ENCODE measurements at places on chromosomes 4 and X.

DNA sequence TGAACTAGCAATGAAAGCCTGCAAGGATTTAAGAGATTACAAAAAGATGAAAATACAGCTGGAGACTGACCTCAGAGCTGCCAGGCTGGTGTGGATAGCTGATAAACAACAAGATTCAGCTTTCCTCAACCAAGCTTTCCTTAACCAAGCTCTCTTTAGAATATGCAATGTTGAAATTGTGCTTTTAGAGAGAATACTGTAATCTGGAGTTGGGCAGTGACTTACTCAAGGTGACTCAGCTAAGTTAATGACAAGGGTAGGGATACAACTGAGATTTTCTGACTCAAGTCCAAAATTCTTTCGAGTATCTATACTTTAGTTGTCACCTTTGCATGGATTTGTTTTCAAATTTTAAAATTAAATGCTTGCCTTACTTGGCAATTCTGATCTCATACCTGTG lies 98.0 kb downstream of the AMMECR1 start:
- no peak for DNase-seq
- H3K27me3 ChIP-seq: no peaks in the 10 kb centered on the region
- peaks cover 17% of the 10 kb centered on the region for H3K4me1 ChIP-seq
- H3K27ac ChIP-seq: no peak overlapping the region
- H3K36me3 ChIP-seq: peaks cover 8% of the 10 kb centered on the region
- no peak overlapping the region for H3K4me3 ChIP-seq

GRCh38 chr4:182207830-182208396 lies 35.3 kb upstream of the TENM3 start:
- H3K27ac ChIP-seq: no peak overlapping the region
- H3K36me3 ChIP-seq: no peaks in the 10 kb centered on the region
- H3K4me3 ChIP-seq: no peak overlapping the region
- H3K27me3 ChIP-seq: peaks cover 2% of the 10 kb centered on the region
- DNase-seq: no peak

DNA sequence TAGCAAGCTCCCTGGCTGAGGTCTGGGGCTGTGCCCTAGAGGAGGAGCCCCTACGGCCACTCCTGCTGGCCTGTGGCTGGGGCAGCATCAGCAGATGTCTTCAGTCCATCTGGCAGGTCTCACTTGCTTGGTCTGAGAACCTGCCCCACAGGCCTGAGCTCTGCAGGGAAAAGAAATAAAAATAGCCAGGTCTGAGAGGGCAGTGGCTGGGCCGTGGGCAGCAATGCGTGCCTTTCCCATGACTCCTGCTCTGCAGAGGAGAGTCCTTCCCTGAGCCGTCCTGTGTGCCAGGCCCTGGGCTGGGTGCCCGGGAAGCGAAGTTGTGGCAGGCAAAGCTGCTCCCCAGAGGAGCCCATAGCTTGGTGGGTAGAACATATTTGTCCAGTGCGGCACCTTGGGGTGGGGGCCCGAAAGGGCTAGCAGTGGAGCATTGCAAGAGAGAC lies 11.3 kb upstream of the KIAA0232 start:
- no peaks in the 10 kb centered on the region for H3K36me3 ChIP-seq
- DNase-seq: no peak
- H3K4me1 ChIP-seq: peaks cover 16% of the 10 kb centered on the region

DNA sequence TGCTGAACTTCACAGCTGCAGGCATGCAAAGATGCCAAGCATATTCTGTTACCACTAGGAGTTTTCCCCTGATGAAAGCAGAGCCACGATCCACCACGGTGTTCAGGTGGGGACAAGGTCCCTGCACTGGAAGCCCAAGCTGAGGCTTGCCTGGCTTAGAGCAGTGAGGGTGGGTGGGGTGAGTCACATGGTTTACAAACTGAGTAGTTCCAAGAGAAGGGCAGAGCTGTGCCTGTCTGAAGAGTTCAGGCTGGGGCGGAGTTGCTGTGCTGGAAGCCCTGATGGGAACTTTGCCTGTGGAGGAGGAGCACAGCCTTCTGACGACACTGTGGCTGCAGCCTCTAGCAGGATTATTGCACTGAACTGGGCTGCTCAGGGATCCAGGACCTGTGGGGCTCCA lies 45.5 kb downstream of the FAM9B start:
- DNase-seq: no peak
- H3K27ac ChIP-seq: no peak overlapping the region
- H3K36me3 ChIP-seq: no peaks in the 10 kb centered on the region
- H3K4me3 ChIP-seq: no peak overlapping the region
- H3K27me3 ChIP-seq: no peaks in the 10 kb centered on the region

GRCh38 chrX:56600141-56600540 lies 36.7 kb downstream of the UBQLN2 start:
- no peak overlapping the region for H3K27ac ChIP-seq
- H3K4me3 ChIP-seq: no peak overlapping the region
- DNase-seq: no peak

DNA sequence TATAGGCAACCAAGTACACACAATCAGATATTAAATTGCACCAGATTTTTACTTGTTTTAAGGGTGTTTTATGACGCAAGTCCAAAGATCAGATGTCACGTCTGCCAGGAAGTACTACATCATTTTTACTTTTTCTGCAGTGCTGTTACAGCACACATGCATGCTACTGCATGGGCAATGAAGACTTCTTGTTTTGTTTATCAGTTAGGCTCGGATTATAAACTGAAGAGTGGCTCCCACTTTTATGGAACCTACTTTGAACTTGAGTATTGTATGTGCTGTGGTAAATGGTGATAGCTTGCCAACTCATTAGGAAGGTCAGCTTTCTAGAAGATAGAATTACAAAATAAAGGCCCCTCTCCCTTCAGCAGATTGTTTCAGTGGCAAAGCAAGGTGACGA lies 131.6 kb downstream of the CEP135 start:
- H3K4me1 ChIP-seq: no peaks in the 10 kb centered on the region
- no peak overlapping the region for H3K4me3 ChIP-seq
- H3K27me3 ChIP-seq: peaks cover 5% of the 10 kb centered on the region
- no peak for DNase-seq

- H3K27me3 ChIP-seq: no peaks in the 10 kb centered on the region
- H3K27ac ChIP-seq: no peak overlapping the region
- H3K36me3 ChIP-seq: no peaks in the 10 kb centered on the region
- peaks cover 6% of the 10 kb centered on the region for H3K4me1 ChIP-seq
These were observed 66.4 kb upstream of the BANK1 start for GRCh38 chr4:101724093-101724492.

DNA sequence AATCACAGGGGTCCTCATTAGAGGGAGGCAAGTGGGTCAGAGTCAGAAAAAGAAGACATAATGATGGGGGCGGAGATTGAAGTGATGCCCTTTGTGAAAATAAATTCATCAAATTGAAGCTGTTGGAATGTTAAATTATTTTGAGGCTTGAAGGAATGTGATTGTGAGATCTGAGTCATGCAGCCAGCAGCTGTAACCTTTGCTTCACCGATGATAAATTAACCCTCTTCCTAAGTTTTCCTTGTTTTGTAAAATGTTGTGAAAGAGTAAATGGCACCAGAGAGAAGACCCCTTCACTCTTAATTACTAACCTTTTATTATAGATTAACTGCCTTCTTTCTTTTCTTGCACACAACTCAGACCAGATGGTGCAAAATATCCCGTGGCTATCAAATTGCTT lies 47.7 kb upstream of the FAM9A start:
- H3K27ac ChIP-seq: no peak overlapping the region
- no peaks in the 10 kb centered on the region for H3K4me1 ChIP-seq
- H3K27me3 ChIP-seq: peaks cover 2% of the 10 kb centered on the region
- DNase-seq: no peak

DNA sequence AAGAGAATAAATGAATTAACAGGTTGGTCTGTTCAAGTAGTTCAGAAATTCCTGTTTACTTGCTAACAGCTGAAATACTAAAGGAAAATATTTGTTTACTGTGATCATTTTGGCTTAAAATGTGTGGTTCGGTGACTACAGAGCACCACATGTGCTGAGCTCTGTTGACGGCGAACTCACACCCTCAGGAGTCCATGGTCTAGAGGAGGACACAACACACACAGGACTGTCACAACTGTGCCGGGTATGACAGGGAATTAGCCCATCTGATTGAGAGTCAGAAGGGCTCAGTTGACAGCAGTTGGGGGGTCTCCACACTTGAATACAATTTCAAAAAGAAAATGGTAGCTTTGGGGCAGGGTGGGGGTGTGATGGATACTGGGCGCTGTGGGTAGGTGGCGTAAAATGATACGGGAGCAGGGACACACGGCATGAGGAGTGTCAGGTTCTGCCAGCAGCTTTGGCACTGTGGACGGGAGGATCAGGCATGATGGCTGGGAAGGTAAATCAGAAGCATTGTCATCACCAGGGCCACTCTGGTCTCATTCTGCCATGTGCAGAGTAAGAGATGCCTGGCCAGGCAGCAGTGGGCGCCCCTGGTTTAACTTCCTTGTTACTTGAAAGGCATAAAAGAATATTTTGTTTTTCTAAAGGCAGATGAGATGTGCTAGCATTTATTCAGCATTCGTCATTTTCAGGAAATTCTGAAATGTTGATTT lies 33.3 kb downstream of the CLDN22 start:
- H3K4me3 ChIP-seq: no peak overlapping the region
- H3K27me3 ChIP-seq: no peaks in the 10 kb centered on the region
- DNase-seq: no peak
- no peaks in the 10 kb centered on the region for H3K4me1 ChIP-seq

GRCh38 chr4:146407669-146408084 lies 114.1 kb downstream of the SLC10A7 start:
- H3K27ac ChIP-seq: no peak overlapping the region
- H3K27me3 ChIP-seq: no peaks in the 10 kb centered on the region
- H3K36me3 ChIP-seq: peaks cover 1% of the 10 kb centered on the region
- no peak overlapping the region for H3K4me3 ChIP-seq
- no peaks in the 10 kb centered on the region for H3K4me1 ChIP-seq

DNA sequence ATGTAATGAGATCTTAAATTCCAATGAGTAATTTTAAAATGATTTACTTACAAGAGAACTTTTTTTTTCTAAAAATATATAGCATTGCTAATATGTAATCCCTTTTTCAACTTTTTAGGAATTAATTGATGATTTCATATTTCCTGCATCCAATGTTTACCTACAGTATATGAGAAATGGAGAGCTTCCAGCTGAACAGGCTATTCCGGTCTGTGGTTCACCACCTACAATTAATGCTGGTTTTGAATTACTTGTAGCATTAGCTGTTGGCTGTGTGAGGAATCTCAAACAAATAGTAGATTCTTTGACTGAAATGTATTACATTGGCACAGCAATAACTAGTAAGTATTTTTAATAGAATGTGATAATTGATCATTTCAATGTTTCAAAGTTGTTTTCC lies 113.2 kb downstream of the USP9X start:
- peaks cover 35% of the 10 kb centered on the region for H3K36me3 ChIP-seq
- no peak for DNase-seq
- no peaks in the 10 kb centered on the region for H3K27me3 ChIP-seq
- no peak overlapping the region for H3K4me3 ChIP-seq

DNA sequence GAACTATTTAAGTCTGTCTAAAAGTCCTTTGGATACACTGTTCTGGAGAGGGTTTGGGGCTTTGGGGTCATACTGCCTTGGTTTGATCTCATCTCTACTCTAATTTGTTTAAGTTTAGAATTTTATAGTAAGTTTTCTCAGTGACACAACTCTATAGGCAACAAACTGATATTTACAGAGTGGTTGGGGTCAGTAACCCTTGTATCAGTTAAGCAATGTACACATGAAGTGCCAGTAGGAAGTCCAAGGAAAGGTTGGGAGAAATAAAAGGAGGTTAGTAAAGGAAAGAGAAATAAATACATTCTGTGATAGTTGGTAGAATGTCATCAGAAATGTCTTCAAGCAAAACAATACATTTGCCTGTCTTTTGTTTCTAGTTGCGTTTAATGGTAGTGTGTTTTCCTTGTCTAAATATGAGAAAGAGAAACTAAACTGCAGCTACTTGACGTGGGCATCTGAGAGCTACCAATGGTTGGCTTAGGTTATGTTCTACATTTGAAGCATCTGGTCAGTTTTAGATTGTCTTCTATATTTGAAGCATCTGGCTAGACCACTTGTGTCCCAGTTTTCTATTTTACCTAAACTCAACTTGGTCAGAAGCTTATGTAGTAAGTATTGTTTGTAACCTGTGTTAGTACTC lies 6.9 kb downstream of the ATP7A start:
- H3K4me1 ChIP-seq: peaks cover 29% of the 10 kb centered on the region
- peaks cover 2% of the 10 kb centered on the region for H3K36me3 ChIP-seq
- H3K4me3 ChIP-seq: peak overlapping the region; percentile 79
- DNase-seq: no peak
- H3K27ac ChIP-seq: peak overlapping the region; percentile 81
- H3K27me3 ChIP-seq: no peaks in the 10 kb centered on the region

- no peak for DNase-seq
- H3K4me3 ChIP-seq: peak overlapping the region; percentile 57
- no peak overlapping the region for H3K27ac ChIP-seq
- peaks cover 5% of the 10 kb centered on the region for H3K27me3 ChIP-seq
- peaks cover 14% of the 10 kb centered on the region for H3K4me1 ChIP-seq
- H3K36me3 ChIP-seq: no peaks in the 10 kb centered on the region
These were observed 36.6 kb upstream of the GRPEL1 start for GRCh38 chr4:7104366-7105031.

GRCh38 chr4:67106861-67107460 lies 438.3 kb downstream of the CENPC start:
- DNase-seq: no peak
- H3K36me3 ChIP-seq: no peaks in the 10 kb centered on the region
- no peaks in the 10 kb centered on the region for H3K4me1 ChIP-seq
- H3K27ac ChIP-seq: no peak overlapping the region
- no peaks in the 10 kb centered on the region for H3K27me3 ChIP-seq

GRCh38 chrX:124194199-124194598 lies 138.3 kb upstream of the TEX13D start:
- H3K27me3 ChIP-seq: peaks cover 3% of the 10 kb centered on the region
- H3K36me3 ChIP-seq: no peaks in the 10 kb centered on the region
- DNase-seq: no peak
- no peaks in the 10 kb centered on the region for H3K4me1 ChIP-seq
- no peak overlapping the region for H3K4me3 ChIP-seq
- H3K27ac ChIP-seq: no peak overlapping the region

DNA sequence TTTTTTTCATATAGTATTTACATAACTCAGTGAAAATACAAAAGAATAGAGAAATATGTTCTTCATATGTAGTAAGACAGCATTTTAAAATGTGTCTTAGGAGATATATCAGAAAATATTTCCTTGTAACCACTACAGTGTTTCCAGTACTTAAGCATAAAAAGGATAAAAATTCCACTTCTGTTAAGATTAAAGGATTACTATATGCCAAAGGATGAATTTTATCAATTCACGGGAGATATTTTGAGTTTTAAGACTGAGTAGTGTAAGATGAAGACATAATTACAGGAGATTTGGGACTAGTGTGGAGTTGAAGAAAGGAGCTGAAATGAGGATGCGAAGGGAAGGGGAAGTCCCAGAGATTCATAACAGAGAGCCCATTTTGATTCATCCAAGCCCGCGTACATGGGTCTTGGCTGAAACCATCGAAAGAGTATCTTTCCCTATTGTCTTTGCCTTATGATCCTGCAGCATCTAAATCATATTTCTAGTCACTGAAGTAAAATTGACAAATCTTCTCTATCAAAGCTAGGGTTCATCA lies 58.7 kb downstream of the MAD2L1 start:
- no peaks in the 10 kb centered on the region for H3K27me3 ChIP-seq
- H3K27ac ChIP-seq: no peak overlapping the region
- H3K4me1 ChIP-seq: no peaks in the 10 kb centered on the region
- no peak overlapping the region for H3K4me3 ChIP-seq
- H3K36me3 ChIP-seq: no peaks in the 10 kb centered on the region
- DNase-seq: no peak

GRCh38 chrX:132393485-132393884 lies 95.4 kb downstream of the MBNL3 start:
- H3K4me1 ChIP-seq: no peaks in the 10 kb centered on the region
- H3K36me3 ChIP-seq: no peaks in the 10 kb centered on the region
- H3K27ac ChIP-seq: no peak overlapping the region
- no peak overlapping the region for H3K4me3 ChIP-seq

- no peak overlapping the region for H3K4me3 ChIP-seq
- no peak for DNase-seq
- H3K27ac ChIP-seq: no peak overlapping the region
These were observed 151.3 kb upstream of the TTC29 start for GRCh38 chr4:147096667-147097604.
